ENCODE measurements at places on chromosomes 11 and 22.

GRCh38 chr11:131906963-131907362 is 536.5 kb downstream of the NTM start:
- DNase-seq = no peak

- DNase-seq = no peak
These were observed 118.5 kb upstream of the APOA1 start for GRCh38 chr11:116955949-116956348.

GRCh38 chr11:94877443-94878200 is 95.7 kb downstream of the CWC15 start:
- no peak for DNase-seq

- DNase-seq = no peak
These were observed 101.0 kb downstream of the BRD1 start for GRCh38 chr22:49726701-49727101.

- DNase-seq = no peak
These were observed 2.2 kb downstream of the PHLDB1 start for GRCh38 chr11:118609380-118610224.

DNA sequence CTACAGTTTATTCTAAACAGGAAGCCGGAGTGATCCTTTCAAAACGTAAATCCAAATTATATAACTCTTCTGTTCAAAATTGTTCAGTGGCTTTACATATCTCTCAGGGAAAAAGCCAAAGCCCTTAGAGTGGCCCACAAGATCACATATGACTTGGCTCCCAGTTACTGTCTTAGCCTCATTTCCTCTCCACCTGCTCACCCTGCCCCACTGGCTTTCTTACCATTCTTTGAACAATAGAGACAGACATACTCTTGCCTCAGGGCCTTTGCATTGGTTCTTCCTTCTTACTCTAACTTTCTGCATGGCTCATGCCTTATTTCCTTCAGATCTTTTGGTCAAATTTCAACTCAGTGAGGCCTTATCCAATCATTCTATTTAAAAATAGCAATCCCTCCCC is 52.1 kb downstream of the STIM1 start:
- DNase-seq = peak; percentile 5

DNA sequence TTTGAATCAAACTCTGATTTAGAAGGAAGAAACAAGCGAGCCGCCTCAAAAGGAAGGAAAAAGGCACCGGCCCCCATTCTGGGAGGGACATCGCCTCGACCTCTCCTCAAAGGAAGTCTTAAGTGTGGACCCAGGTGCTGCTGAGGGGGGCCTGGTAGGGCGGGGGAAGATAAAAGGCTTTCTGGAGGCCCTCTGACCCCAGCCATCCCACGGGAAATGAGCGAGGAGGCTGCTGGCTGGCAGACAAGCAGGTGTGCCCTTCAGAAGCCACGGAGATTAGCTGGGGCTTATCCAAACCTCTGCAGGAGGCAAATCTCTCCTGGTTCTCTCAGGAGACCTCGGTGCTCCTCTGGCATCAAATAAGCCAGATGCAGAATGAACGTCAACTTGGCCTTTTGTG is 171.4 kb upstream of the BLID start:
- DNase-seq = no peak

- no peak for DNase-seq
These were observed 2.1 kb upstream of the BARX2 start for GRCh38 chr11:129373489-129373953.

DNA sequence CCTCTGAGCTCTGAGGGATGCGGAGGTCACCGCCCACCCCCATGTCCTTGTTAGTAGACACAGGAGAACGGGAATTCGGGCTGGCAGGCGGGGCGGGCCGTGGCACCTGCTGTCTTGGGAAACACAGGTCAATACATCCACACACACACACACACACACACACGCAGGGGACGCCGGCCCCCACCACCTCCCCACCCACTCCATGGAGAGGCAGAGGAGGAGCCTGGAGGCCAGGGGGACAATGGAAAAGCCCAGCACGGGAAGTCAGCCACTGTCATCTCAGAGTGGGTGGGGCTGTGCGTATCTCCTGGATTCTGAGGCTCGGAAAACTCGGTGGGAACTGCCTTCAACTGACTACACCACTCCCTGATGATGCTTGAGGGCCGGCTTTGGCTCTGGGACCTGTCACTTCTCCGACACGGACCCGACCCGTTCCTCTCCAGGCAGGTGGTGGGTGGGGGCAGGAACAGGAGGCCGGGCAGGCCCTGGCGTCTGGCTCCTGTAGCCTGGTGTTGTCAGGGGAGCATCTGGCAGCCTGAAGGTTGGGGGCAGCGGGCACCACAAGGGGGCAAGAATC is 18.5 kb upstream of the TMEM184B start:
- no peak for DNase-seq

DNA sequence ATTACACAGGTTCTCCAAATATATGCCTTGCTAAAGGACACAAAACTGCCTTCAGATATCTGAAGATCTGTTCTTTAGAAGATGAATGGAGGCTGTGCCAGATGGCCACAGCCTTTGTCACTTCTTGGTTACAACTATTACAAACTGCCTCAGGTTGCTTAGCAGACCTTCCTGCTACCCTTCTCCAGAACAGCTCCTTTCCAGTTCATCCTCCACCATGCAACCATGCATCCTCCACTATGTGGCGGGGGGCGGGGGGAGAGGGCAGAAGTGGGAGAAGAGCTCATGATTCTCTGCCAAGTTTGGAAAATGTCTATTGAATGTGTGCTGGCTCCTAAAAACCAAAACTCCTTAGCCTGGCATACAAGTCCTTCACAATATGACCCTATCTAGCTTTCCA is 267.5 kb downstream of the TTC28 start:
- no peak for DNase-seq

DNA sequence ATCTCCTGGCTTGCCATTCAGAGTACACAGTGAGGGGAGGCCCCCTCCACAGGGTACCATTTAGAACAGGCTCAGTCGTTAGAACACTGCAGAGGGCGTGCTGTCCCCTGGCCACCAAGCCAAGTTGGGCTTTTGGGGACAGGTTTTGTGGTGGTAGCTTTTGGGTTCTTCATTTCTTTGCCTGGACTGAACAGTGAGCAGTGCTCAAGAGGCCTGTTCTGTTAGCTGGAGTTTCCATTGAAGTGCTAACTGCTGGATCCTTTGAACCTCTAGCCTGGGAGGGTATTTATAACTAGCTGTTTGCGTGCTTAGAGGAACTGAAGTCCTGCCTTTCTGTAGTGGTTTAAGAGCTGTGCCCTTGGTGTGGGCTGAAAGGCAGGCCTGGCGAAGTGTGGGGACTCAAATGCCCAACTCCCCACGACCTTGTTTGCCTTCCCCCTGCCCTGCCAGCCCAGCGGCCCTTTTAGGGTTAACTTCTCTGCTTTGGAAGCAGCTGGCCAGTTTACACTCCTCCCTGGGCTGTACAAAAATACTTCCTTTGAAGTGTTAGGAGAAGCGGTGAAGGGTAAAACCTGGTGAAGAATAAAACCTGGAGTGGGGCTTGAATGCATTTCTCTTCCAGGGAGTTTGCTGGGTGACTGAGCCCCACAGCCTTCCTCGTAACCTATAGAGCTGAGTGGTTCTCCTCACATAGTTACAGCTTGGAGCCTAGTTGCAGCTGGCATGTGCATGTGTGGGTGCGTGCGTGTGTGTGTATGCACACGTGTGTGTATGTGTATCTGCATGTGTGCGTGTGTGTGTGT is 34.6 kb downstream of the ZNRF3 start:
- no peak for DNase-seq

GRCh38 chr22:23187871-23188700 is 7.8 kb downstream of the BCR start:
- DNase-seq = no peak

- no peak for DNase-seq
These were observed 64.2 kb downstream of the DGCR2 start for GRCh38 chr22:19057999-19058491.

- DNase-seq = no peak
These were observed 41.6 kb downstream of the BUD13 start for GRCh38 chr11:116731097-116731761.

- DNase-seq = no peak
These were observed 4.3 kb downstream of the ARHGEF12 start for GRCh38 chr11:120340529-120340928.

DNA sequence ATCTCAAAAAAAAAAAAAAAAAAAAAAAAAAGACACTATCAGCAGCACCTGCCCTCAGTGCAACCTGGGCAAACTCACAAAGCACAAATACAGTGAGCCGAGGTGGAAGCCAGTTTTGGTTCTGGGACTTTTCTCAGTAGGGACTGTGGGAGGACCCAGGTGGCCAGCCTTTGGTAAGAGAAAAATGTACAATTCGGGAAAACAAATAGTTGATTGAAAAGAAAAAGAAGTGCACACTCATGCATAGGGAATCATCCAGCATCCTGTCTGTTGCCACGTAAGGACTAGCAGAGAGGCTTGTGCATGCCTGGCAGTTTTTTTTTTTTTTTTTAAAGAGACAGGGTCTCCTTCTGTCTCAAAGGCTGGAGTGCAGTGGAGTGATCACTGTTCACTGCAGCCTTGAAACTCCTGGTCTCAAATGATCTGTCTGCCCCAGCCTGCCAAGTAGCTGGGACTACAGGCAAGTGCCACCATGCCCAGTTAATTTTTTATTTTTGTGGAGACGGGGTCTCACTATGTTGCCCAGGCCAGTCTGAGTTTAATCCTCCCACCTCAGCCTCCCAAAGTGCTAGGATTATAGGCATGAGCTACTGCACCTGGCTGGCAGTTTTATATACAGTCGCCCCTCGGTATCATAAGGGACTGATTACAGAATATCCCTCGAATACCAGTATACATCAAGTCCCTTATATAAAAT is 36.7 kb downstream of the TPST2 start:
- DNase-seq = no peak

DNA sequence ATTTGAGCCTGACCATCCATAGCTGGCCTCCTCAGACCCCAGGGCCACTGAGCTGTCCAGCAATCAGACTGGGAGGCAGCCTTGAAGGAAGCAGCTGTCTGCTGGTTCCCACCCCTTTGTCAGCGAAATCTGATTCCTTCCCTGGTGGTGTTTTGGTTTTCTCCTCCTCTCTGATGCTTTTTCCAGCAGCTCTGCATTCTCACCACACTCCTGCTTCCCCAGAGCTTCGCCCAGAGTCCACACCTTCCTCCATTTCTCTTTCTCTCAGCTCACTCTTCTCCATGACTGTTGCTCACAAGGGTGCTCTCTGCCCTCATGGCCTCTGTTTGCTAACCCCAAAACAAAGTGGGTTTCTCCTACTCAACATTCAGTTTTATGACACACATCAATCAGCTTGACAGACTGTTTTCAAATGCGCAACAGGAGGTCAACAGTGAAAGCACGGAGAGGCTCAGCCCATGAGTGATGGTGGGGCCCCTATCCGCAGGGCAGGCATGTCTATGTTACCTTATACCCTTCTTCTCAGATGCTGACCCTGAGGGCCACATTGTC is 130.6 kb upstream of the MTNR1B start:
- DNase-seq = no peak

DNA sequence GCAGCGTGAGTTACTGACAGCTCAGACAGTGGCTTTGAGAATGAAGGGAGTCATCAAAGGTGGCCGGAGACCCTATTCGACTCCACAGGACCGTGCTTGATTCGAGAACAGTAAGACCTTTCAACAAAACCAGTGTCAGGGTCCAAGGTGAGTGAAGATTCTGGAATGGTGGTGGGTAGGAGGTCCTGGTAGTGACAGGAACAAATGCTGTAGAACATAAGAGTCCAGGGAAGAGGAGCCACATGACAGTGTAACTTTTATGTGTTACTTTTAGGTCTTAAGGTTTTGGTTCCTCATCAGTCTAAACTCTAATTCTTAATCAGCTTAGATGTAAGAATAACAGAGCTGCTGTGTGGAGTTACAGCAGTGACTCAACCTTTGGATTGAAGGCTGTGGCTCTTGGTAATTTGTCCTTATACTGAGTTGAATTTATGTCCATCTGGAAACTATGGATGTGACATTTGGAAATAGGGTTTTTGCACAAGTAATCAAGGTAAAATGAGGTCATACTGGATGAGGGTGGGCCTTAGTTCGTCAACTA is 1.8 kb downstream of the TBC1D22A start:
- DNase-seq = no peak

DNA sequence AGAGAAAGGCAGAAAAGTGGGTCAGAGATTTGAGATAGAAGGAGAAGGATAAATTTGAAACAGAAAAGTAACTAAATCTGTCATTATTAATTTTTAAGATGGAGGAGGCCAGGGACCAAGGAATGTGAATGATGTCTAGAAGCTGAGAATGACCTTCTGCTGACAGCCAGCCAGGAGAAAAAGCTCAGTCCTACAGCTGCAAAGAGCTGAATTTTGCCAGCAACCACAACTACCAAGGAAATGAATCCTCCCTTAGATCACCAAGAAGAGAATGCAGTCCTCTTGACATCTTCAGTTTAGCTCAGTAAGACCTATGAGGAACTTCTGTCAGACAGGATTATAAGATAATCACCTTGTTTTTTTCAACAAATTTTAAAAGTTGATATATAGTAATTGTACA is 538.2 kb downstream of the LRRC4C start:
- no peak for DNase-seq

GRCh38 chr11:61901397-61901796 is 10.1 kb upstream of the FADS3 start:
- no peak for DNase-seq

Data from stimulated activated CD4-positive, alpha-beta T cell treated with anti-CD3 and anti-CD28 coated beads, Interleukin-1b, Interleukin-23, amount 100 ng/mL, for 48 hours (primary cell).